ENCODE measurements at places on chromosomes 11 and 22. TPM values are rescaled to one million over a fixed set of nuclear protein-coding genes. Genes with fewer than 3 reads are reported as not detected.

The SCGB1A1 gene
- total RNA-seq, result not detected

The NLRP14 gene
- 0.25 TPM for total RNA-seq

The DUSP8 gene
- total RNA-seq, result 31.7 TPM

The VSTM5 gene
- 2.4 TPM for total RNA-seq

The NLRP6 gene
- 2.6 TPM for total RNA-seq

The SYT8 gene
- total RNA-seq, result 2.4 TPM

The KRTAP5-6 gene
- total RNA-seq, result not detected

- DNase-seq, result no peak
Observed at GRCh38 chr11:4211991-4212390, 117.4 kb downstream of the RRM1 start.

DNA sequence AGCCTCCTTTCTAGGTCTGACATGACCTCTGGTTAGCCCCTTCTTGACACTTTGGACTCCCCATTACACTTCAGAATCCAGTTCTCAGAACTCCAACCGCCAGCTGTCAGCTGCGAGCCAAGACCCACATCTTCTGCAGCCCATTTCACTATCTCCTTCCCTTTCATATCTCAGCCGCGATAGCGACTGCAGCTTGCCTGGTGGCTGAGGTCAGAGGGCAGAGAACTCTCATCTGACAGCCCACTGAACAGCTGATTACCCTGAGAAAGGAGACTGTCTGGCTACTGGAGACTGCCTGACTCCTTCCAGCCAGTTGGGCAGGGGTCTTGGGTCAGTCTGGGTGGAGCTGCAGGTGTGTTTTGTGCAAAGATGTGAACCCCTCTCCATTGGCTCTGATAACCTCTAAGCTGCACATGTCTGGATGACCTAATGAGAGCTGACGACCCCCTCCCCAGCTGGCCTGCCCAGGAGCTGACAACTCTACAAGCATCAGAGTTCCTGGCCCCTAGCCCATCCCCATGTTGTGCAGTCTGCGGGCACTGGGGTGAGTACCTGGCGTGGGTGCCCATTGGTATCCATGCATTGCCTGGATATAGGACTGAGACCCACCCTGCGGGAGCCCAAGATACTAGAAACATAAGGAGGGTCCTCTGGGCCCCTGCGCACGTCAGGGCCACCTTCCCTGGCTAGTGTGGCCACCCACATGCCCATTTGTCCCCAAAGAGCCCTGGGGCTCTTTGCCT is 1.1 kb downstream of the CHRM1 start:
- DNase-seq, result no peak

- DNase-seq, result no peak
Observed at GRCh38 chr11:115959081-115959486, 454.9 kb upstream of the CADM1 start.

GRCh38 chr11:115657586-115657985 is 153.4 kb upstream of the CADM1 start:
- DNase-seq, result no peak
